ENCODE measurements at places on chromosomes 1 and 21. TPM values are rescaled to one million over a fixed set of nuclear protein-coding genes. Genes with fewer than 3 reads are reported as not detected.

The SPRR1B gene
- total RNA-seq = not detected

The ILDR2 gene
- total RNA-seq = 0.25 TPM

DNA sequence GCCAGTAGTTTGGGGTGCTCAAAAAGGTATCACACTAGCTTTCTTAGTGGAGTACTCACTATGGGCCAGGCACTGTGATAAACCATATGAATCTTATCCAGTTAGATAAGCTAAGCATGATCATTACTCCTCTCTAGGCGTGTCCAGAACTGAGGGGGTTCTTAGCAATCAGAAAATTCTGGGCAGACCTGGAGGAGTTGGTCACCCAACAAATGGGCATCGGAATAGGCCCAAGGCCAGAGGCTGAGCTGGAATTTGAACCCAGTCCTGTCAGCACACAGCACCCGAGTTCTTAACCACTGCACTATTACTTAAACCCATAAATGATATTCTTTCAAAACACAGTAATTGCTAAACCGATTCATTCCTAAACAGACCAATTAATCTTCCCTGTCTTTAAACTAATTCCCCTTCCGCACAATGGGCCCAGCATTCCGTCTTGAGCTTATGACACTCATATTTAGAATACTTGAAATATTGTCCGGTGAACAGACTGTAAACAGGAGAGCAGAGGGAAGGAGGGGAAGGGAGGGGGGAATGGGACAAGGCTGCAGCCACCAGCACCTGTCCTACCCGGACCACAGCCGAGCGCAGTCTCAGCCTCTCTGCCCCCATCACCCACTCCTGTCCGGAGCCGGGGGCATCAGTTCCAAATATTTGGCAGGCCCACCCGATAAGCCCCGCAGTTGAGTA is 113.0 kb upstream of the GADD45A start:
- no peak for DNase-seq

The SPRR2E gene
- not detected for total RNA-seq

- DNase-seq = no peak
Observed at GRCh38 chr1:5617546-5617945, 374.7 kb downstream of the NPHP4 start.

Measured in fibroblast of the aortic adventitia (primary cell).